ENCODE measurements at places on chromosomes 3 and 15. TPM values are rescaled to one million over a fixed set of nuclear protein-coding genes. Genes with fewer than 3 reads are reported as not detected.

Gene FBLN2
- 587 TPM for total RNA-seq

Gene C3orf18
- total RNA-seq = 8.4 TPM

Gene RETNLB
- total RNA-seq = not detected

Gene GUCA1C
- total RNA-seq = not detected

Gene WNT5A
- total RNA-seq = 0.15 TPM

Gene PLA2G4D
- not detected for total RNA-seq

Gene REC114
- not detected for total RNA-seq

Gene LOXL1
- 130 TPM for total RNA-seq

Gene CORO2B
- 11.2 TPM for total RNA-seq

Gene AGBL1
- total RNA-seq = not detected

Gene C2CD4A
- not detected for total RNA-seq

Gene MESP2
- 1.6 TPM for total RNA-seq

Gene LTK
- not detected for total RNA-seq

Gene TPRG1
- 0.15 TPM for total RNA-seq

Gene CRTC3
- total RNA-seq = 7.1 TPM

Gene TRPM1
- total RNA-seq = not detected

Gene DUOXA2
- total RNA-seq = not detected

Gene SH3BP5
- 30.6 TPM for total RNA-seq

Gene ZBTB47
- 44.0 TPM for total RNA-seq

Gene POLG
- 69.8 TPM for total RNA-seq

Gene ARHGEF26
- total RNA-seq = 0.12 TPM

Gene ZNF621
- 12.3 TPM for total RNA-seq

Gene GTPBP8
- total RNA-seq = 12.2 TPM

Gene PPM1L
- 1.7 TPM for total RNA-seq

Gene NME9
- total RNA-seq = 0.23 TPM

Gene ITIH1
- total RNA-seq = not detected

Gene ZCWPW2
- total RNA-seq = 0.82 TPM

Gene RASGRP1
- total RNA-seq = under 0.01 TPM

Gene SLC38A3
- not detected for total RNA-seq

Gene VPS33B
- total RNA-seq = 6.3 TPM

Gene GMPS
- 27.8 TPM for total RNA-seq

Gene ZBBX
- total RNA-seq = not detected

Gene MEIS2
- 57.7 TPM for total RNA-seq

Gene IGF2BP2
- total RNA-seq = 29.1 TPM

Gene SEMA6D
- 14.9 TPM for total RNA-seq

Gene LYZL4
- 0.23 TPM for total RNA-seq

Gene SLC28A2
- not detected for total RNA-seq
